ENCODE measurements at places on chromosomes 3 and 15. TPM values are rescaled to one million over a fixed set of nuclear protein-coding genes. Genes with fewer than 3 reads are reported as not detected.
A peak's percentile ranks its signal among the peaks of the same experiment; 100 is the strongest.

AADACL2 gene
- total RNA-seq: 0.14 TPM

GRCh38 chr15:61216519-61216918 is 12.6 kb downstream of the RORA start:
- DNase-seq: no peak
- H3K27me3 ChIP-seq: no peaks in the 10 kb centered on the region
- no peak overlapping the region for H3K27ac ChIP-seq
- no peaks in the 10 kb centered on the region for H3K36me3 ChIP-seq

DNA sequence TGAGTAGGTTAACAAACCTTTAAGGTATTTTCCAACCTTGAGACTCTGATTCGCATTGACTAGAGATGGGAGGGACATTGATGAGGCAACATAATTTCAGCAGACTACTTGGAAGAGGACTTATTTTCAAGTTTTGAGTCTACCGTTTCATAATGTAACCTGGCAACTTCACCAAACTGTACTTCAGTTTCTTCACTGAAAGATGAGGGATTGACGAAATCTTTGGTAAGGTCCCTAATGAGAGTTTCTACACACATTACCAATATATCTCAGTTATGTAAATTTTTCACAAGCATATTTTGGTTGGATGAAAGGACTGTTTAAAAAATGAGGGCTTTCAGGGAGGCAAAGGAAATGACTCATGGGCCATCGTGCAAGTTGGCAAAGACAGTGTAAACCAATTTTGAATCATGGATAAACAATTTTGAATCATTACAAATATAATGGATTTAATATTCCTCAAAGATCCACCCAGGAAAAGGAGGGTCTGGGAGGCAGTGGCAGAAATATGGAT is 28.7 kb upstream of the SEMA6D start:
- no peaks in the 10 kb centered on the region for H3K4me1 ChIP-seq
- no peak for DNase-seq
- no peaks in the 10 kb centered on the region for H3K36me3 ChIP-seq
- H3K4me3 ChIP-seq: no peak overlapping the region
- H3K27ac ChIP-seq: no peak overlapping the region

DNA sequence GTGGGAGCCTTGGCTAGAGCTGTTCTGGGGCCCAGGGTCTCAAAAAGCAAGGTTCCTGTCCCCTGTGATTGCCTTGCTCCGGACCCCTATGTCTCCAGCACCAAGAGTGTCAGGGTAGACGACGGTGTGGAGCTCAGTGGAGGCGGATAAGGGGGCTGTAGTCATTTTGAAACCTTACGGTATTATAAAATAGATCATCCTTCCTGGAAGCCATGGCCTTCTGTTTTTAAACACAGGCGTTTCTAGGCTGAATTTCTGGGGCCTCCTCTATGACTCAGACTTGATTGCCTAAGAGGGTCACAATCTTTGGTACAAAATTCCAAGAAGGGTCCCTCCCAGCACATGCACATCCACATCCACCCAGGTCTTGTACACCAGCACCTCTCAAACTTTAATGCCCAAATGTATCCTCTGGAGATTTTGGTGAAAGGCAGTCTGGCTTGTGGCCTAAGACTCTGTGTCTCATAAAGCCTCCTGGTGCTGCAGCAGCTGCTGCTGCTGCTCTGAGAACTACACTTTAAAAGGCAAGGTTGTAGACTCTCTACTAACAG is 70.5 kb upstream of the XCR1 start:
- H3K27ac ChIP-seq: peak overlapping the region; percentile 66
- H3K4me1 ChIP-seq: peaks cover 21% of the 10 kb centered on the region
- DNase-seq: no peak
- H3K36me3 ChIP-seq: no peaks in the 10 kb centered on the region
- H3K4me3 ChIP-seq: no peak overlapping the region

- peak overlapping the region; percentile 88 for H3K4me3 ChIP-seq
- DNase-seq: no peak
- peaks cover 5% of the 10 kb centered on the region for H3K4me1 ChIP-seq
- no peaks in the 10 kb centered on the region for H3K27me3 ChIP-seq
- H3K36me3 ChIP-seq: peaks cover 4% of the 10 kb centered on the region
Measured at GRCh38 chr3:160400702-160401150, 1.3 kb downstream of the SMC4 start.

Data from thymus (tissue), 14 donors.